ENCODE measurements at places on chromosomes 2 and 18. TPM values are rescaled to one million over a fixed set of nuclear protein-coding genes. Genes with fewer than 3 reads are reported as not detected.

DNA sequence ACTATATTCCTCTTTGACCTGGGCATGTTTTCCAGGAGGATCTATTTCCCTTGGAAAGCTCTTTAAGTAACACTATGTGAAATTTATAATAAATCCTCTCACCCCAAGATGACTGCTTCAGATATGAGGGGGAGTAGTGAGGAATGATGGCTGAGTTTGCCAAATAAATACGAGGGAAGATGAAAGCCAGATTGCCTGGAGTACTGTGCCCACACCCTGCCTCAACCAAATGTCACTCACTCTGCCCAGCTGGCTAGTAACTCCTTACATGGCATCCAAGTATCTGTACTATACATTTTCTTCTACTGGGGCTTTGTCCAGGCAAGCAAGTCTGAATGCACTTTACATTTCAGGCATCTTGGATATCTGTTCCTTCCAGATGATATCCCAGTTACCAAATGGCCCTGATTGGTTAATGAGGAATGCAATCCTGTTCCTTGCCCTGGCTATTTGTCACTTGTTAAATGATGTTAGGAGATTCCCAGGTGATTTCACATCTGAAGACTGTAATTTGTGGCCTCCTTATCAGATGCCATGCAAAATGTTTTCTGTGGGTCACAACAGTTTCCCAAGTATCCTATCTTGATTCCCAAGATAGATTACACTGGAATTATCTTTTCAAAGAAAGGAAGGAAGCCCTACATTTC lies 191.8 kb downstream of the IKZF2 start:
- H3K27me3 ChIP-seq: no peaks in the 10 kb centered on the region
- no peak overlapping the region for H3K27ac ChIP-seq
- no peak overlapping the region for H3K4me3 ChIP-seq
- H3K36me3 ChIP-seq: no peaks in the 10 kb centered on the region
- no peak for DNase-seq

DNA sequence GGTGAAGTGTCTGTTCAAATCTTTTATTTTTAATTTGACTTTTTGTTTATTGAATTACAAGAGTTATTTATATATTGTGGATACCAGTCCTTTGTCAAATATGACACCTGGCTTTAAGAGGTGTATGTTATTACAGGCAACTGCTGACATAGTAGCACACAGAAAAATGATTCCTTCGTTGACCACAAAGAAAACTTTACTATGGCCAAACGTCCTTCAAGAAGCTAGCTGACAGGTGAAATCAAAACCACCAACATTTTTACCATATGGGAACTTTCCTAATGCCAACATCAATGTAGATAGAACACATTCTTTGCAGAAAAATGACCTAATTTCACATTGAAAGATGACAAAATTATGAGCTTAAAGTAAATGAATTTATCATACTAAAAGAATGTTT lies 6.4 kb upstream of the SRBD1 start:
- no peaks in the 10 kb centered on the region for H3K27me3 ChIP-seq
- H3K4me3 ChIP-seq: no peak overlapping the region
- no peaks in the 10 kb centered on the region for H3K36me3 ChIP-seq
- H3K4me1 ChIP-seq: peaks cover 11% of the 10 kb centered on the region

DNA sequence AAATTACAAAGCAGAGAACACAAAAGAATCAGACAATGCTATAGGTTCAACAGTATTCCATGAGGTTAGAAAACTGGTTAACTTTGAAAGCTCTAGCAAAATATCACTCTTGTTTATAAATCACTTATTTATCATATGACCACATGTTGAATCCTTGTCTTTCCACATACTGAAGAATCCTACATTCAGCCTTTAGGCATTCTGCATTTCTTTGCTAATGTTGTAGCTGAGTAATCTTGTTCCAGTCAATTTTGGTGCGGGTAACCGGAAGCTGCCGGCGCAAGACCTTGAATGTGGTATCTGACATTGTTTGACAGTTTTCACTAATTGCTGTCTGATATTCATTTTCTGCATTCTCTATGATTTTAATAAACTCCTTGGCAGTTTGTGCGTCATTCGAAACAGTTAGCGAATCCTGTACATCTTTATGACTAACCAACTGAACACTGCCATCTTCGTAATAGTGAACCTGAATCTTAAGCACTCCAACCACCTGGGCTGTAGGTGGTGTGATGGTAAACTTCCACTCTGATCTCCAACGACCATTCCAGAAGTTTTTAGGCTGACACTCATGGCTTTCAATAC lies 154.1 kb downstream of the BAZ2B start:
- no peak overlapping the region for H3K4me3 ChIP-seq
- H3K27ac ChIP-seq: no peak overlapping the region
- DNase-seq: no peak
- peaks cover 10% of the 10 kb centered on the region for H3K4me1 ChIP-seq

DNA sequence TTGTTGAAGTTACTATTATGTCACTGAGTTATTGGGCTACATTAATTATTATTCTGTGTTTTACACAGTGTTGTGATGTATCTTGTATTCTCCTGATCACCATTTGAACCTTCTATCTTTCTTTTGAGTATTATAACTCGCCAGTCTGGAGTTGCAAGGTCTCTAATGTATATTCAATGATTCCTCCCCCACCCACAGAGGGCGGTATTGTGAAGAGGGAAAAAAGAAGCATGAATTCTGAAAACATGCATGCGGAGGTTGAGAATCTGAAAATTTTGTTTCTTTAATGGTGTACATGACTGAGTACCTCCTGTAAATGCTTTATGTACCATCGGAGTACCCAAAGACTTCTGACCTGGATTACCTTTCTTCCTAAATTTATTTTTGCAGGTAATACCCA lies 266.6 kb downstream of the NR4A2 start:
- H3K27ac ChIP-seq: no peak overlapping the region
- no peaks in the 10 kb centered on the region for H3K36me3 ChIP-seq
- DNase-seq: no peak

GRCh38 chr2:39281391-39281790 lies 37.6 kb upstream of the CDKL4 start:
- peaks cover 10% of the 10 kb centered on the region for H3K36me3 ChIP-seq
- H3K4me1 ChIP-seq: no peaks in the 10 kb centered on the region
- no peak for DNase-seq
- H3K27ac ChIP-seq: no peak overlapping the region
- no peaks in the 10 kb centered on the region for H3K27me3 ChIP-seq

- H3K4me3 ChIP-seq: no peak overlapping the region
- no peak overlapping the region for H3K27ac ChIP-seq
- no peaks in the 10 kb centered on the region for H3K4me1 ChIP-seq
- H3K36me3 ChIP-seq: no peaks in the 10 kb centered on the region
- no peak for DNase-seq
- H3K27me3 ChIP-seq: no peaks in the 10 kb centered on the region
These were observed 94.2 kb upstream of the DLGAP1 start for GRCh38 chr18:4549164-4549872.

GRCh38 chr2:133710613-133711012 lies 142.3 kb upstream of the NCKAP5 start:
- H3K27ac ChIP-seq: no peak overlapping the region
- peaks cover 18% of the 10 kb centered on the region for H3K36me3 ChIP-seq
- H3K27me3 ChIP-seq: no peaks in the 10 kb centered on the region
- peak overlapping the region; percentile 74 for H3K4me3 ChIP-seq
- peaks cover 59% of the 10 kb centered on the region for H3K4me1 ChIP-seq
- no peak for DNase-seq

- no peaks in the 10 kb centered on the region for H3K4me1 ChIP-seq
- no peak overlapping the region for H3K27ac ChIP-seq
- H3K27me3 ChIP-seq: peaks cover 5% of the 10 kb centered on the region
- no peaks in the 10 kb centered on the region for H3K36me3 ChIP-seq
These were observed 248.9 kb upstream of the THUMPD2 start for GRCh38 chr2:40027968-40028367.

- H3K27ac ChIP-seq: no peak overlapping the region
- H3K4me1 ChIP-seq: peaks cover 5% of the 10 kb centered on the region
- no peak overlapping the region for H3K4me3 ChIP-seq
- no peaks in the 10 kb centered on the region for H3K36me3 ChIP-seq
These were observed 1232.6 kb upstream of the NRXN1 start for GRCh38 chr2:52264488-52264887.

- peaks cover under 1% of the 10 kb centered on the region for H3K4me1 ChIP-seq
- H3K4me3 ChIP-seq: no peak overlapping the region
- DNase-seq: no peak
These were observed 27.3 kb upstream of the EVA1A start for GRCh38 chr2:75587954-75588587.

DNA sequence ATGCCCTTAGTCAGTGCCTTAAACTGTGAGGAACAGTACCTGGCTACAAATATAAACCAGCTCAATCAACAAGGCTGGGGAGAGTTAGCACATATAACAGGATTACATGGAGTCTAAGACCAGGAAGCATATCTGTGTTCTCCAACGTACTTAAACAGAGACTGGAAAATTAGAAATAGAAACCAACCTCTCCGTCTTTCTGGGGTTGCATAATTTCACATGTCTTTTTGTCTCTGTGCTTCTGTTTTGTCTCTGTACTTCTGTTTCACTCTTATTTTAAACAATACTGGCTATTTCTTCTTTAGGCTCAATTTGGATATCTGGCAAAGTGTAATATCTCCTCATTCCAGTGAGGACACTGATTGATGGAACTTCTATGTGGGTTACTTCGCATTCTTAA lies 749.0 kb upstream of the ZEB2 start:
- H3K36me3 ChIP-seq: peaks cover 3% of the 10 kb centered on the region
- DNase-seq: no peak
- no peaks in the 10 kb centered on the region for H3K4me1 ChIP-seq
- no peak overlapping the region for H3K4me3 ChIP-seq
- H3K27ac ChIP-seq: no peak overlapping the region
- H3K27me3 ChIP-seq: no peaks in the 10 kb centered on the region

DNA sequence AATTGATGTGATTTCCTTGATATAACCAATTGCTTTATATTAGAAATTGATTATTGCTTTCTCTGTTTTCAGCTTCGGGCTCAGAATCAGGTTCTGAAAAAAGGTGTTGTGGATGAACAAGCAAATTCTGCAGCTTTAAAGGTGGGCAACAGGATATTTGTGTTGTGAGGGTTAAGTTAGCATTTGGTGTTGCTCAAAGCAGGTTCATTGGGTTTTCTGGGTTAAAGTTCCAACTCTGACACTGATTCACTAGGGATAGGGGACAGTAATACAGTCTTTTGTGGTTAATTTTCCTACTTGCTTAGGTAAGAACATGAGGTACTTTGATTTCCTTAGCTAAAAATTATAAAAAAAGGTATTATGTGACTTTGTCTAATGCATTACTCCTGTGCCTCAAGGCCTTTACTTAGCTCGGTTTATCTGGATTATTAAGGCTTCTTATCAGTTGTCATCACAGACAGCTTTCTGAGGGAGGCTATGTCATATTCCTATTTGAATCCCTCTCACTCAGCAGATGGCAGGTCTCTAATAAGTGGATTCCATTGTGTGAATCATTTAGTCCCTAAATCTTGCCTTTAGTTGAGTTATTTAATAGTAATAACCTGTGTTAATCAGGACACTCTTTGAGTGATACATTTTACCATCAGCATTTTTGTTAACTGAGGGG lies 78.9 kb upstream of the STON1 start:
- H3K36me3 ChIP-seq: no peaks in the 10 kb centered on the region
- peaks cover 22% of the 10 kb centered on the region for H3K4me1 ChIP-seq
- H3K27ac ChIP-seq: no peak overlapping the region

DNA sequence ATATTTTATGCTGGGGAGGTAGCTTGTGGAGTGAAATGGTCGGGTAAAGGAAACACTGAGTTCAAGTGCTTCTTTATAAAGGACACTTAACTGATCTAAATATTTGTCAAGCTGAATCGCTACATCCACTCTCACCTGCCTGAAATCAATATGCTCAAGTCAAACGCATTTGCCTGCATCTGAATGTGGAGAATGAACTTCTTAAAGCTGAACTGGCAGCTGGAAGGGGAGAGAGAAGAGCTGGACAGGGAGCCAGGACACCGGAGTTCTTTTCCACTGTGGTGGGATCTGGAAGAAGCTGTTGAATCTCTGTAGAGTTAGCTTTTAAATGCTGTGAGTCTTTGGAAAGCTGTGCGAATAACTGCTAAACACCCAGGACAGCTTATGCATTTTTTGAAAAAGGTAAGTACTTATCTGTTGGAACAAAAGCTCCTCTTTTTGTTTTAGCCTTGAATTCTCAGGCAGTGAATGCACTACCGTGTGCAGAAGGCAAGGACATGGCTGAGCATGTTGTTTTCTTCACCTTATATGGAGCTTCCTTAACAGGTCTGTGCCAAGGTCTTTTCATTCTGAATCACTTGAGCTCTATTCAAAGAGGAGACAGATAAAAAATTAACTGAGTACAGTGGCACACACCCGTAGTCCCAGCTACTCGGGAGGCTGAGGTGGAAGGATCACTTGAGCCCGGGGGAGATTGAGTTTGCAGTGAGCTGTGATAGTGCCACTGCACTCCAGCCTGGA lies 74.2 kb upstream of the KLF7 start:
- H3K27ac ChIP-seq: no peak overlapping the region

DNA sequence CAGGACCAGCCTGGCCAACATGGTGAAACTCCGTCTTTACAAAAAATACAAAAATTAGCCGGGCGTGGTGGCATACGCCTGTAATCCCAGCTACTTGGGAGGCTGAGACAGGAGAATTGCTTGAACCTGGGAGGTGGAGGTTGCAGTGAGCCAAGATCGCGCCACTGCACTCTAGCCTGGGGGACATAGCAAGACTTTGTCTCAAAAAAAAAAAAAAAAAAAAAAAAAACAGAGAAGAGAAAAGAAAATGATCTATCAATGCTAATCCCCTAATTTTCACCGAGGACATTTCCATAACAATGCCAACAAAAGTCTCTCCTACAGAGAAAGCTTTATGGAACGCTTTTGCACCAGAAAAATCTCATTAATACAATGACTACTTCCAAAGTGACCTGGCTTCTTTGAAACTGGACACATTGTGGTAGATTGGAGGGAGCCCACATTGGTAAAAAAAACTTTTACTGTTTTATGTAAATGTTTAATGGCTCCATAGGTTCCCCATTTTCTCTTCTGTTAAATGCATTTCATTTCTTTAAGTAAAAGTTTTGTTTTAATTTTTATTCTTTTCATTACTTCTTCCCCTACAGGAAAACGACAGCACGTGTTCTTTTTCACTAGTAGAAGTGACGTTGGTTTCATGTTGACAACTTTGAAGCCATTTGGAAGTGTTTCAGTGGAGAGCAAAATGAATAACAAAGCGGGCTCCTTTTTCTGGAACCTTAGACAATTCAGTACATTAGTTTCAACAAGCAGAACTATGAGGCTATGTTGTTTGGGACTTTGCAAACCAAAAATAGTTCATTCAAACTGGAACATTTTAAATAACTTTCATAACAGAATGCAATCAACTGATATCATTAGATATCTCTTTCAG lies 888 bp downstream of the FASTKD2 start:
- H3K27me3 ChIP-seq: peaks cover 9% of the 10 kb centered on the region
- H3K4me3 ChIP-seq: peak overlapping the region; percentile 94
- peak overlapping the region; percentile 97 for H3K27ac ChIP-seq
- peaks cover 2% of the 10 kb centered on the region for H3K36me3 ChIP-seq
- DNase-seq: no peak

Gene TRIM43
- total RNA-seq: not detected

Gene REG3A
- not detected for total RNA-seq

Gene TLX2
- not detected for total RNA-seq

Gene AKAIN1
- not detected for total RNA-seq

Gene MEP1B
- not detected for total RNA-seq

Gene CROCC2
- not detected for total RNA-seq

Gene TRIM54
- total RNA-seq: not detected

Gene MDH1B
- total RNA-seq: 2.0 TPM

Gene FMNL2
- total RNA-seq: 54.9 TPM

Gene KANSL3
- total RNA-seq: 57.7 TPM

Gene KIAA2012
- total RNA-seq: 0.07 TPM

Gene TBR1
- total RNA-seq: 0.09 TPM

Gene MTLN
- 16.1 TPM for total RNA-seq
